ENCODE measurements at places on chromosomes 4 and X.

GRCh38 chr4:16449406-16449805 lies 223.1 kb upstream of the TAPT1 start:
- DNase-seq = no peak

GRCh38 chr4:124135409-124135813 lies 577.1 kb downstream of the ANKRD50 start:
- DNase-seq = no peak

DNA sequence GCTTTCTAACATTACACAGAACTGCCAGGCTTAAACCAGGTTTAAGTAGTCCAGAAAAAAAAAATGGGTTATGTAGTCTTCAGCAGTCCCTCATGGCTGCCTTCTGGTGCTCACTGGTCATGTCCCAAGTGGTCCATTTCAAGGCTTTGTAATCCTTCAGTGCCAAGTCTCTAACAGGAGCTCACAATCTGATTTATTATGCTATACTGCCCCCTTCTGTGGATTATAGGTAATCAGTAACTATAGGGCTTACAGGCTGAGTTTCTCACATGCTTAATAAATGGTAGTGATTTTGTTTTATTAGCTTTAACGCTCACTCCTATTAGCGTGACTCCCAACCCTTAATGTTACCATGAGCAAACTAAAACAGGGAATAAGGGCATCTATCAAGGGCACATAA lies 92.5 kb upstream of the EDA2R start:
- DNase-seq = no peak

DNA sequence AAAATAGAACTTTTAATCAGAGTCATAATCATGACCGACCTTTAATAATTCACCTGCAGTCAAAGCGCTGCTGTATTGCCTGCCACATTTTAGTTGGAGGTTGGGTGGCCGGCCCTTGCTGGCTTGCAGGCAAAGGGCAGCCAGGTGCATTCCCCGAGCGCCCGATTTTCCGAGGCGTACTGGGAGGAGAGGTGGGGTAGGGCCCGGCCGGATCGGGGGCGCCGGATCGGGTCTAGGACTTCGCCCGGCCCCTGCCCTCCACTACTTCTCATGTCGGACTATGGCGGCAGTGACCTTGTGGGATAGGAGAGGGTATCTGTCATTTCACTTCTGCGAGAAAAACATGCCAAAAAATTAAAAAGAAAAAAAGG lies 2.5 kb upstream of the RS1 start:
- DNase-seq = no peak

- DNase-seq = peak; percentile 5
Measured at GRCh38 chr4:82430964-82431745, 765 bp downstream of the ENOPH1 start.

DNA sequence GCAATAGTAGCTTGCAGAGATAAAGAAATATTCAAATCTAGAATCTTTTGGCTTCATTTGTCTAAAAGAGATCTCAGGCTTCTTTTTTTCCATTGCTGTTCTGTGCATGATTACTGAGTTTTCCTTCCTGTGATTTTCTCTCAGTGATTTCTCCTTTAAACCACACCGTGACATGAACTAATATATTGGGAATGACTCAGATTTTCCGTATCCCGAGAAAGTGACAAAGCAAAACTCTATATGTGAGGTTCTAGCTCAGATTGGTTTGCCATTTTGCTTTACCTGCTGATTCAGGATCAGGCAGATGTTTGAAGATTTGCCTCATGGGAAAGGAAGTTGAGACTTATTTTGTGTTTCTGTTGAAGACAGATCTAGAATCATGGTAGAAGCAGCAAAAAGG lies 59.4 kb downstream of the MTHFD2L start:
- DNase-seq = no peak

DNA sequence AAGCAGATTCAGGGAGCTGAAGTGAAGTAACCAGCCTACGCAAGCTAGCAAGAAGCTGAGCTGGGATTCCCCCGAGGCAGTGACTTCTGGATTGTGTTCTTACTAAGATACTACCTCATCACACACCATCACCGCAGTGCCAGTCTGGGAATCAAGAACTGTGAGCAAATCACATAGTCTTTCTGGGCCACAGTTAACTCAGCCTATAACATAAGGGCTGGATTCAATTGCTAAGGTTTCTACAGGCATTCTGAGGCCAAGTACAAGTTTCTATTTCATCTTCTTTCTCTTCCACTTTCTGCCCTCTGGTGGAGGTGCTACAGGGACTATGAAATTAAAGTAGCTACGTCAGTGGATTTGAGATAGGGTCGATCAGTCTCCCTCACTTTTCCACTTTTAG lies 1.4 kb upstream of the CORIN start:
- DNase-seq = no peak

GRCh38 chrX:155094468-155095061 lies 23.3 kb downstream of the BRCC3 start:
- DNase-seq = no peak

- DNase-seq = no peak
Measured at GRCh38 chr4:166802346-166802745, 431.9 kb downstream of the SPOCK3 start.

DNA sequence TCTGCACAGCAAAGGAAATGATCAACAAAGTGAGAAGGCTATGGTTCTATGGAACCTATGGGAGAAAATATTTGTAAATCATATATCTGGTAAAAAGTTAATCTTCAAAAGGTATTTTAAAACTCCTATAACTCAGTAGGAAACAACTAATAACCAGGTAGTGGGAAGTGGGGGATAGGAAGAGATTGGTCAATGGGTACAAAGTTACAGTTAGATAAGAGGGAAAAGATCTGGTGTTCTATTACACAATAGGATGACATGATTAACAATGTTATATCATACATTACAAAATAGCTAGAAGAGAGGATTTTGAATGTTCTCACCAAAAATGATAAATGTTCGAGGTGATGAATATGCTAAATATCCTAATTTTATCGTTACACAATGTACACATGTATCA lies 46.3 kb downstream of the NDNF start:
- DNase-seq = no peak

GRCh38 chr4:40003986-40004385 lies 26.3 kb upstream of the PDS5A start:
- no peak for DNase-seq
